ENCODE measurements at places on chromosomes 2 and 18. TPM values are rescaled to one million over a fixed set of nuclear protein-coding genes. Genes with fewer than 3 reads are reported as not detected.

DNA sequence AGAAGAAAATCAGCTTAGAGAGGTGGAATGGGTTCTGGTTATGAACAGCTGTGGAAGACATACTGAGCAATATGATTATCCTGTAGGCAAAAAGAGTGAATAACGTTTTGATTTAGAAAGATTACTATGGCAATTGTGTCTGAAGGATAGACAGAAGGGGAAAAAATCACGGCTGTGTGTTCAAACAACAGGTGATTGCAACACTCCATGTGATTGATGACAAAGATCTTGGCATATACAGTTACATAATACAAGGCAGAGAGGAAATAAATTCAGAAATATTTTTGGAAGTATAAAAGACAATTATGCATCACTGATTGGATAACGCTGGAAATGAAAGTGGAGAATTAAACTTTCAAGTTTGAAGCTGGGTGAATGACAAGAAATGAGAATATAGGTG lies 58.5 kb upstream of the KCNJ3 start:
- DNase-seq = no peak

NOSTRIN gene
- total RNA-seq = not detected

SLC9A4 gene
- total RNA-seq = not detected

DLGAP1 gene
- total RNA-seq = not detected

ZSWIM2 gene
- total RNA-seq = not detected

Measured in M059J (cell line).